Esophagus squamous epithelium (tissue), 5 donors: ENCODE measurements at places on chromosomes 6 and 20.

GRCh38 chr6:18386298-18386976 lies 713 bp upstream of the RNF144B start:
- no peak for DNase-seq

- DNase-seq = no peak
Measured at GRCh38 chr20:17558154-17558940, 11.5 kb upstream of the DSTN start.

- DNase-seq = no peak
Measured at GRCh38 chr20:41716911-41717310, 98.7 kb upstream of the CHD6 start.

- no peak for DNase-seq
Measured at GRCh38 chr20:1397710-1398109, 4.9 kb upstream of the FKBP1A start.

DNA sequence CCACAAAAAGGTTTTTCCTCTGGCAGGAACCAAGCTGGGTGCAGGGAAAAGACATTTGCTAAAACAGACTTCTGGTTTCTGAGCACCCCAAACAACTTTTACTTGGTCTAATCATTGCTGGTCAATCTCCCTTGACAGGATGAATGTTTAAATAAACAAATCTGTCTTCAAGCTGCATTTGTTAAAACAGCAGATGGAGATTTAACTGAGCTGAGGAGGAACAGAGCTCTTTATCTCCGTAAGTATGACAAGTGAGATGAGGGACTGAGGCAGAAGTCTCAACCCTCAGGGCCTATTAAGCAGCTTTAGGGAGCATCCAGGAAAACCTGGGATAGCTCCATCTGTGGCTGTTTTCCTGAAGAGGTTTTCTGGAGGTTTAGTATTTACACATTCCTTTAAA lies 40.6 kb downstream of the NINL start:
- no peak for DNase-seq

GRCh38 chr6:1438471-1438881 lies 49.1 kb downstream of the FOXF2 start:
- DNase-seq = no peak

- DNase-seq = no peak
Measured at GRCh38 chr20:38963745-38964144, 1.6 kb downstream of the DHX35 start.

DNA sequence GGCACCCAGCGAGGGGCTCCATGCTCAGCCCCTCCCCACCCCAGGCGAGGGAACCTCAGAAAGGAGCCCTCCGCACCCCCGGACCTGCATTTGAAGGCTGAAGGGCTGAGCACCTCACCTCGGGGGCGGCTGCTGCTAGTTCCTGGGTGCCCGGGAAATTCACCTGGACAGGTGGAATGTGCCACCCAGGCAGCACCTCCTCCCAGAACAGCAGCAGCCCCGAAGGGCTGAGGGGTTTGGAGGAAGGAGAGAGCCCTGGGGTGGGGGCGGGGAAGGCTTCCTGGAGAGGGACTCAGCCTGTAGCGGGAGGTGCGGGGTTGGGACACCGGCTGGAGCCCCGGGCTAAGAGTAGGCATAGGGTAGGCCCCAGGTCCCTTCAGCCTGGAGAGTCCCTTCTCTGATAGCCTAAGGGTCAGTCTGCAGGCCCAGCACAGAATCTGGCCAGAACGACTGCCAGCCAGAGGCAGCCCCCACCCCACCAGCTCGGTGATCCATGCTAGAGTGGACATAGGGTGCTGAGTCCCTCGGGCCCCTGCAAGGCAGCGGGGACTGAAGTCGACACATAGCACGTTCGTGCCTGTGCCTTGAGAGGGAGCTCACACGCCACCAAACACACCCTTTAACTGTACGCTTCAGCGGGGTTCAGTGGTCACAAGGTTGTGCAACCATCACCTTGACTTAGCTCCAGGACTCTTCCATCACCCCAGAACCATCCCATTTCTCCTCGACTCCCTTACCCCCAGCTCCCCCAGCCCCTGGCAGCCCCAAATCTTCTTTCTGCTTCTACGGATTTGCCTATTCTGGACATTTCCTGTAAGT lies 180.9 kb downstream of the TAF4 start:
- DNase-seq = no peak

DNA sequence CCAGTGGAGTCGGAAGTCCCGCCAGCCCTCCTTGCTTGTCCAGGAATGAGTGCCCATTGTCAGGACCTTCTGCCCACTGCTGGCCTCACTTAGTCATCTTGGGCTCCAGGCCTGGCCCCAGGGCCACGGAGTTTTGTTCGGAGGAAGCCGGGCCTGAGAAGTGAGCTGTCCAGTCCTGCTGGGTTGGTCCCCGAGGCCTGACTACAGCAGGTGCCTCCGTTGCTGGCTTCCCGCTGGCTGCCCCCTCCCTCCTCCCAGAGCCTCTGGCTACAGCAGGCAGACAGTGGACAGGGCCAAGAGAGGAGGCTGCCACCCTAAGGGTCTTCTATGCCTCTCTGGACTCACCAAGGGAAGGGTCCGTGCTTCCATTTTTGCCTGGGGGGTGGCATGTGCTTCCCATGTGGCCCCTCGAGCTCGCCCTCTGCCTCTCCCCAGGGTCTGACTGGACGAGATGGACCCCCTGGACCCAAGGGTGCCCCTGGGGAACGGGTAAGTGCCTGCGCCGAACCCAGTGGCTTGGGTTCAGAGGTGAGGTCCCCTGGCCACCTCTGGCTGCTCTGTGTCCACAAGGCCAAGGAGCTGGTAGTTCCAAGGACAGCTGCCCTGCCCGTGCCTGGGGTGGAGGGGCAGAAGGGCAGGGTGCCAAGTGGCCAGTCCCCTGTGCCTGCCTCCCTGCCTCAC lies 2.8 kb downstream of the COL9A3 start:
- DNase-seq = no peak

DNA sequence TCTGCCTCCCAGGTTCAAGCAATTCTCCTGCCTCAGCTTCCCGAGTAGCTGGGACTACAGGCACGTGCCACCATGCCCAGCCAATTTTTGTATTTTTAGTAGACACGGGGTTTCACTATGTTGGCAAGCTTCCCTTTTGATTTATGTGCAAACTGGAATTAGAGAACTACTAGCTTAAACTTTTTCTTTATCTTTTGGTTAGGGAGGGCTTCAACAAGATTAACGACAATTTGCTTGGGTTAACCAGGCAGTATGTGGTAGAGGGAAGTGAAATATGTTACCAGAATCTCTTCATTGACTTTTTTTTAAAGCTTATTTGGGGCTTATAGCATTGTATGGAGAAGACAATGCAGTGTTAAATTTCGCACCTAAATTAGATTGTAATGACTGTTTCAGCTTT lies 9.0 kb downstream of the MYO6 start:
- no peak for DNase-seq

DNA sequence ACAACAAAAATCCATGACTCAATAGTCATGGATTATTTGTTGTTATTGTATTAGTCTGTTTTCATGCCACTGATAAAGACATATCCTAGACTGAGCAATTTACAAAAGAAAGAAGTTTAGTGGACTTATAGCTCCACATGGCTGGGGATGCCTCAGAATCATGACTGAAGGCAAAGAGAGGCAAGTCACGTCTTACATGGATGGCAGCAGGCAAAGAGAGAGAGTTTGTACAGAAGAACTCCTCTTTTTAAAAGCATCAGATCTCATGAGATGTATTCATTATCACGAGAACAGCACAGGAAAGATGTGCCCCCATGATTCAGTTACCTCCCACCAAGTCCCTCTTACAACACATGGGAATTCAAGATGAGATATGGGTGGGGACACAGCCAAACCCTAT lies 144.3 kb upstream of the PLCB4 start:
- no peak for DNase-seq

- DNase-seq = no peak
Measured at GRCh38 chr6:11367638-11368199, 135.3 kb upstream of the NEDD9 start.

- no peak for DNase-seq
Measured at GRCh38 chr20:787825-788224, 19.5 kb upstream of the SLC52A3 start.

GRCh38 chr6:157773248-157773773 lies 49.7 kb upstream of the SNX9 start:
- no peak for DNase-seq

DNA sequence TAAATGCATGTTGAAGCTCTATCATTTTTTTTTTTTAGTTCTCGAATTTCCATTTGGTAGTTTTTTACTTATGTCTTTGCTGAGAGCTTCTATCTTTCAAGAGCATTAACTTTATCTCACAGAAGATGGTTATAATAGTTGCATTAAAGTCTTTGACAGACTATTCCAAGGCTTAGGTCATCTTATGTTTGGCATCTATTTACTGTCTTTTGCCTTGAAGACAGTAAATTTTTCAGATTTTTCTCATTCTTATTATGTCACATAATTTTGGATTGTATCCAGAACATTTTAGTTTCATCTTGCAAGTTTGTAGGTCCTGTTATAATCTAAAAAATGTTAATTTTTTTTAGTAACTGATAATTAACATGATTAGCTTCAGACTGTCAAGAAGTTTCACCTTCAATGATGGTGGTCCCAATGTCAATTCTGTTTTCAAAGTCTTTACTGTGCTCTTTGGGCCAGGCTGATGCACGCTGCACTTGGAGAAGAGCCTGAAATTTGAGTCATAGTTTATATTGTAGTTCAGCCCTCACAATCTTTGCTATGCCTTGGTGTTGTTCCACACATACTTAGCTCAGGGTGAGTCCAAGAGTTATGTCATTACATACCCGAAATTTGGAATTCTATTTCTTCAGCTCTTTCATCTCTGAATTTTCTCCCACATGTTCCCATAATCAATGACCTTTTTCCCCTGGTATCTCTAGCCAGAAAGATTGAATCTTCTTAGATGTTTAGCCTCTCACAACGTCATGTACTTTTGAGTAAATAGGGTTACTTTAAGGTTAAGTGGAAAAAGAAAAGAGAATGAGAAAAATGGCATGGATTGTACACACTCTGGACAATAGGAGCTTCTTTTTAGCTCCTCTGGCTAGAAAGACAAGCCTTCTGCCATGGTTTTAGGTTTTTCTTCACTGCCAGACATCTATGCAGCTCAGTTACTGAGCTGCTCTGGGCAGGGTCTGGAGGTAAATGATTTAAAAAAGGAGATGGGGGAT lies 110.3 kb upstream of the BTBD3 start:
- no peak for DNase-seq
